OCI-M1 (cell line): ENCODE measurements at places on chromosomes 1 and 21.

DNA sequence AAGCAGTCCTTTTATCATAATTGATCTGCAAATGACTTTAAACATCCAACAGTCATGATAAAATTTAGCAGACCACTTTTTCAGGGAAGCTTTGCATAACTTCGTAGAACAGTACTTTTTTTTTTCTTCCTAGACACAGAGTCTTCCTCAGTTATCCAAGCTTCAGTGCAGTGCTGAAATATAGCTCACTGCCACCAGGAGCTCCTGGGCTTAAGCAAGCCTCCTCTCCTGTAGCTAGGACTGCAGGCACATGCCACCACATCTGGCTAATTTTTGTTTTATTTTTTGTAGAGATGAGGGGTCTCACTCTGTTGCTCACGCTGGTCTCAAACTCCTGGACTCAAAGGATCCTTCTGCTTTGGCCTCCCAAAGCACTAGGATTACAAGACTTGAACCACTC is 3.8 kb downstream of the F13B start:
- peak; percentile 38 for DNase-seq

- DNase-seq = peak; percentile 36
These were observed 134.9 kb downstream of the CLEC20A start for GRCh38 chr1:178361847-178362246.

GRCh38 chr1:9371391-9371935 is 78.8 kb downstream of the SPSB1 start:
- no peak for DNase-seq

GRCh38 chr1:243848858-243849420 is 1.1 kb downstream of the AKT3 start:
- no peak for DNase-seq

- DNase-seq = no peak
These were observed 33.5 kb downstream of the DMAP1 start for GRCh38 chr1:44246806-44247205.

- no peak for DNase-seq
These were observed 2.8 kb upstream of the SRRM1 start for GRCh38 chr1:24640288-24640687.

- DNase-seq = peak; percentile 65
These were observed 31.7 kb downstream of the RUNX3 start for GRCh38 chr1:24898152-24898908.

GRCh38 chr1:24714859-24715520 is 30.3 kb upstream of the CLIC4 start:
- DNase-seq = no peak

DNA sequence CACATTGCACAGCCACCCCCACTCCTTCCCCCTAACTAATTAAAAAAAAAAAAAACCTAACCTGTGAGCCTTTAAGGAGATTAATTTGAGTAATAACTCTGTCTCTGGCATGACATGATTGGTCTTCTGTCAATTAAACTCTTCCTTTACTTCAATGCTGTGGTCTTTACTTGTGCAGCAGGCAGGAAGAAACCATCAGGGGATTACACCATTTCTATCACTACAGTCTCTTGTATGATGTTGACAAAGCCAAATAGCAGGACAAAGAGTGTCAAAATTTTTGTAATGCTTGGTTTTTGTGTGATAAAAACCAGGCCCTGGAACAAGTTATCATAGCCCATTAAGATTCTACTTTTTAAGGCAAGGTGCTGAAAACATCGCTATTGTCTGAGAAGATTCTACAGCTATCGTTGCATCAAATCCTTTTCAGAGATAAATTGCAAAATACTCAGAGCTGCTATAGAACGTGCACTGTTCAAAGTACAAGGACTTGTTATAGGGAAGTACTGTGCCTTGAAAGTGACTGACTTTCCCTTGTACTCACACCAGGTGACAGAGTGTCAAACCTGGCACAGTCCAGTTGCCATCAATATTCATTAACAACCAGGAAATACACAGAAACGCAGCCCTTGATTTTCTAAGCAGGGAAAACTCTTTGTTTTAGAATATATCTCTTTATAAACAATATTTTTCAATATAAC is 37.7 kb downstream of the LHX9 start:
- no peak for DNase-seq

DNA sequence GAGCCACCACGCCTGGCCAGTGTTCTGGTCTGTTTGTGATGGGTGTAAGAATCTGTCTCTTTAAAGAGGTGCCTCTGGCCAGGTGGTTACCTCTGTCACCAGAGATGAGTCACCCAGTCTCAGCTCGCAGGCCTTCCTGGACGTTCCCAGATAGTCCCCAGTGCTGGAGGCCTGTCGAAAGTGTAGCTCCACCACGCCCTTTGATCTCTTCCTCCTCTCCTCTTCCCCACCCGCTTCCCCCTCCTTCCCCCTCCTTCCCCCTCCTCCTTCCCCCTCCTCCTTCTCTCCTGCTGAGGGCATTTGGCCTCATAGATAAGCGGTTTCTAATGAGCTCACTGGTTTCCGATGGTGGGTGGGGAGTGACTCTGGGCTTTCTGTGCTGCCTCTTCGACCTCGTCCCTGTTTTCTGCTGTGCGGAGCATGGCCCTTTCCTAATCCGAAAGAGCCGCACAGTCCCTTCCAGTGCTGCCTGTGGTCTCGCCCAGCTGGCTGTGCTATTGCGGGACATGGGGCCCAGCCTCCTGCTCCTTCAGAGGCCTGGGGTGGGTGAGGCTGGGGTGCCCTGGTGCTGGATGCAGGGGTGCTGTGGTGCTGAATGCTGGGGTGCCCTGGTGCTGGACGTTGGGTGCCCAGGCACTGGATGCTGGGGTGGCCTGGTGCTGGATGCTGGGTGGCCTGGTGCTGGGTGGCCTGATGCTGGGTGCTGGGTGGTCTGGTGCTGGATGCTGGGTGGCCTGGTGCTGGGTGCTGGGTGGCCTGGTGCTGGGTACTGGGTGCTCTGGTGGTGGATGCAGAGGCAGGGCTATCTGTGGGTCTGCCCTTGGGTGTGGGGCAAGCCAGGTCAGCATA is 19.2 kb downstream of the AGPAT3 start:
- peak; percentile 98 for DNase-seq
